ENCODE measurements at places on chromosomes 3 and 15.

DNA sequence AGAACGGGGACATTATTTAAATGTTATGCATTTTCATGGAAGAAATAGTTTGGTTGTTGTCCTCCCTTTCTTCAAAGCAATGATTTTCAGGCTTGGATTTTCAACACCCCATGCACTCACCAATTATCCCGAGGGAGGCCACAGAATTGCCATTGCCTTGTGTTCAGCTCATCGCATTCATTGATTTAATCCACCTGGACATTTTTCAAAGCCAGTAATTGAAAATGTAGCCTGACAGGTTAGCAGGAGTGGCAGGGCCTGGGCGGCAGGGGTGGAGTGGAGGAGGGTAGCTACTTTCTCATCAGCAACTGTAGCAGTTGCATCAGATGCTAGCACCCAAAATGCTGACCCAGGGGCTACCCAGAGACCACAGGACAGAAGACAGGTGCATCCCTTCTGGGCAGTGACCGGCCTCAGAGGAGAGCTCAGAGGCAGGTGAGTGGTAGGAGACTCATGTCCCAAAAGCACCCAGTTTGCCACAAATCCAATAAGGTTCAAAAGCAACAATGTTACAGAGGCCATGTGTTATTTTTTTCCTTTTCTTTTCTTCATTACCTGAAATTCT, 242.4 kb downstream of the CD47 start:
- DNase-seq: no peak

GRCh38 chr3:195147649-195148080, 123.3 kb downstream of the XXYLT1 start:
- peak; percentile 55 for DNase-seq

GRCh38 chr3:124631727-124632126, 98.5 kb upstream of the UMPS start:
- no peak for DNase-seq

- DNase-seq: no peak
These were observed 1.6 kb upstream of the SORD start for GRCh38 chr15:45021348-45021747.

DNA sequence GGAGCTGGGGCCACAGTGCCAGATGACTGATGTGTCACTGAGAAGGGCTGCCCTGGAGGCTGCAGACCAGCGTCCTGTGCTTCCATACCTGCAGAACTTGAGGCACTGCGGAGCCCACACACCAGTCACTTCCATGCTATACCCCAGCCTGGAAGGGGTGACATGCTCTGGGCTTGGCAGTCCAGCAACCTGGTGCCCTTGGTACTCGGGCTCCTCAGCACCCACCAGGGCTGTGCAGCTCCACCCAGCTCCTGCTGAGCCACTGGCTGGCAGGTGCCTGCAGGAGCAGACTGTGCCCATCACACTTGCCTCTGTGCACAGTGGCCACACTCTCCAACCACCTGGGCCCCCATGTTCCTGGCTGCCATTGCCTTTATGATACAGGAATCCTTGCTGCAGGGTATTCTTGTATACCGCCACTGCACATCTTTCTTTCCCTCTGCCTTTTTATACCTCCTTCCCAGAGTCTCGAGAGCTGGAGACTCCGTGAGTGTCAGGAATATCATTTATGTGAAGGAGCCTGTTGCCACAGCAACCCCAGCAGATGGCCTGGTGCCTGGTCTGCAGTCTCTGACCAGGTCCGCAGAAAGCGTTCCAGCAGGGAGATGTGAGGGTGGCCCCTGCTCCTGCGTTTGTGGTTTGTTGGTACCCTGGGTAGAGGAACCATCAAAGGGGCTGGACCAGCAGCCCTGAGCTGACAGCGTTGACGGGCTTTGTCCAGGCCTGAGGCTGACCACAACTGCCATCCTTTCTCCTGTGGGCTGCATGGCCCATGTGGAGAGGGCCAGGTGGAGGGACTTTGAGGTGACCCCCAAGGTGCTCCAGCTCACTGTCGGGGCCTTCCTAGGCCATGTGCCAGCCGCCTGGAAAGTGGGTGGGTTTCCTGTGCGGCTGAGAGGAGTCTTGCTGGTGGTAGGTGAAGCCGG, 93.4 kb upstream of the PLXNA1 start:
- no peak for DNase-seq

GRCh38 chr3:40720863-40721262, 196.1 kb downstream of the ZNF621 start:
- no peak for DNase-seq

GRCh38 chr15:23787346-23788105, 100.4 kb upstream of the NDN start:
- no peak for DNase-seq

GRCh38 chr3:52292247-52293065, 4.8 kb downstream of the GLYCTK start:
- DNase-seq: no peak

DNA sequence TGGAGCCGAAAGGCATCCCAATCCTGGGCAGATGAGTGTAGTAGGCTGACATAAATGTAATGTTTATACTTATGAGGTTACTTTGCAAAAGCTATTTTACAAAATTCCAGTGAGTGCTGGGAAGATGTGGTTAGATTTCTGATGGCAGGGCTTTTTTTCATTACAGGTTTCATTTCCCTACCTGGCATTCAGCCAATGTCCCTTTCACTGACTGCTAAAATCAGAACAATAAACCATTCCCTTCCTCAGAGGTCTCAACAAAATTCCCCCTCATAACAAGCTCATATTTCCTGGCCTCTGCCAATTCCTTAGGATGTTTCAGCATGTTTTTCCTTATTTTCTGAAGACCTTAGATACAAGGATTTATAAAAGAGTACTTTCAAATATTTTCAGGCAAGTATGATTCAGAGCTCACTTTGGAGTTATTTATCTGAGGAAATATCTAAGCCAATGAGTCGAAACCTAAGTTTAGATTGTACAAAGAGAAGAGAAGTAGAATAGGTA, 40.9 kb upstream of the CCDC80 start:
- DNase-seq: no peak

DNA sequence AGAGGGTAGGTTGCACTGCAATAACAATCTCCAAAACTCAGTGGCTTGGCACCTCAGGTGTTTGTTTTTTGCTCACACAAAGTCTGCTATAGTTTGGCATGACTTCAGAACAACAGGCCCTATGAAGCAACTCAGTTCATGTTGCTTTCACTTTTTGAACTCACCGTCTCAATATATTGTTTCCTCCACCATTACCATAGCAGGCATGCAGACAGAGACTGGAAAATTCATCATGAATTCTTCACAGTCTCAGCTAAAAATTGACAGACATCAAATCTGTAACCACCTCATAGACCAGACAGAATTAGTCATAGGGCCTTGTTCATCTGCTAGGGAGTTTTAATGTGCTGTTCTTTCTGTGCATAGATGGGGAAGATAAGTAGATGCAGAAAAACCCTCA, 161.4 kb upstream of the POU1F1 start:
- DNase-seq: peak; percentile 11

GRCh38 chr3:187274977-187275338, 16.6 kb downstream of the MASP1 start:
- no peak for DNase-seq

GRCh38 chr3:184532940-184533732, 28.4 kb upstream of the EPHB3 start:
- no peak for DNase-seq

DNA sequence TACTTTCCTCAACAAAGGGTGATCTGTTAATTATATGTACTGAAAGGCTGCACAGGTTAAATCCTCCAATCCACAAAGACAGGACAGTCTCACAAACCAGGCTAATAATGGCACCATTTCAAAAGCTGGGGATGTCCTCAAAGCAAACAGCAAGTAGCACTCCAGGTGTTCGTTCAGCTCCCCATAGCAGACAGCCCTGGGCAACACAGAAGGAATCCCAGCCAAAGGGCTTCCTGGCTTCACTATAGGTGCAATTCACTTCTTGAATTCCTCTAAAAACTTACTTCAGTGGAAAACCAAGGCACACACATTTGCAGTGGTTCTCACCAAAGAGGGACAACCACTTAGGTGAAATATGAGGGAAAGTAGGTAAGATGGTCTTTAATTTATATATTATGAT, 166.7 kb downstream of the CTNNB1 start:
- no peak for DNase-seq

GRCh38 chr3:193871220-193871485, 264.8 kb upstream of the HES1 start:
- DNase-seq: peak; percentile 27

GRCh38 chr3:60225848-60226247, 1025.4 kb downstream of the FHIT start:
- DNase-seq: no peak

GRCh38 chr3:17982211-17982880, 239.9 kb upstream of the TBC1D5 start:
- DNase-seq: no peak

DNA sequence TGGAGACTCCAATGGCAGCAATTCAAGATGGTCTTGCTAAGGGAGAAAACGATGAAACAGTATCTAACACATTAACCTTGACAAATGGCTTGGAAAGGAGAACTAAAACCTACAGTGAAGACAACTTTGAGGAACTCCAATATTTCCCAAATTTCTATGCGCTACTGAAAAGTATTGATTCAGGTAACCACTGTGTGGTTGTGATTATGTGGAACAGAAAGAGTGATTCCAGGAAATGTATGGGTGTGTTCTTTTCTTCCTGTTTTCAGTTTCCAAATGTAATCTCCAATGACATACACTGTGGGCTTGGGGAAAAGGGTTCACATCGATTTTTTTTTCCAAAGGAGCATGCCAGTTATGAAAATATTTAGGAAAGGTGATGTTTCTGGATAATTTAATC, 10.9 kb downstream of the SCG3 start:
- DNase-seq: no peak

DNA sequence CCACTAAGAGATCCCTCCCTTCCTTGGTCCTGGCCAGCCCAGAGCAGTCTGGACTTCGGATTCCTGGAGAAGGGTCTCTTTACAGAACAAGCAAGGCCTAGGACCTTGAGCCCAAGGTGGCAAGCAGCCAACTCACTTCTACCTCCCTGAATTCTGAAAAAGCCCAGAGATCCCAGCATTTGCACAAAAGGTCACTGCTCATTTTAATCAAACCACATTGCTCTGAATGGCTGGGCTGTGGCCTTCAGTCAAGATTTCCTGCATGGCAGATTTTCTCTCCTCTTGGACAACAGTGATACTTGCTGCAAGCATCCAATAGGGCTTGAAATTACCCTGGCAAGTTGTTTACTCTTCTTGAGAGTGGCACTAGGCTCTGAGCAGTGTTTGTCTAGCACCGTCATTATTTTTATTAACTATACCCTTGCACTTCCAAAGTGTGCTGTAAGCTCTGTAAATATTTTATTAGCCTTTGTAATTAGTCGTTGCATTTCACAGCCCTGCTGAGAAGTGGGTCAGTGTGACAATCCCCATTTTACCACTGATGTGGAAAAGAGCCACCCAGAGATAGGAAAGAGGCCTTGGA, 274.7 kb upstream of the CTNNB1 start:
- DNase-seq: peak; percentile 45

DNA sequence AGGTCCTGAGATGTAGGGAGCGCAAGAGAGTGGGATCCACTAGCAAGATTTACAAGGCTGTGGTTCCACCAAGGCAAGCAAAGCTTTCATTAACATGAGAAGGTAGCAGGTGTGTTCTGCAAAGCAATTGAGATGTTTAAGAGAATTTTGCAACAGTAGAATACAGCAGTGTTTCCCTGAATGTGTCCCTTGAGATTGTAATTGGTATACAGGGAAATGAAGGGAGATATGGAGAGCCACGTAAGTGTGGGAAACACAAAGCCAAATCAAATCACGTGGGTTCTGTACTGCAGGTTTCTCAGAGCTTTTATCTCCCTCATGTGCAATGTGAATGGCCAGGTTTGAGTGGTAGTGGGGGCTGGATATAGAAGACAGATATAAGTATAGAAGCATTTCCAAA, 67.3 kb downstream of the ATG7 start:
- DNase-seq: no peak

GRCh38 chr3:31268868-31269267, 263.9 kb upstream of the STT3B start:
- no peak for DNase-seq

- no peak for DNase-seq
These were observed 63.7 kb downstream of the ALCAM start for GRCh38 chr3:105430455-105430854.

DNA sequence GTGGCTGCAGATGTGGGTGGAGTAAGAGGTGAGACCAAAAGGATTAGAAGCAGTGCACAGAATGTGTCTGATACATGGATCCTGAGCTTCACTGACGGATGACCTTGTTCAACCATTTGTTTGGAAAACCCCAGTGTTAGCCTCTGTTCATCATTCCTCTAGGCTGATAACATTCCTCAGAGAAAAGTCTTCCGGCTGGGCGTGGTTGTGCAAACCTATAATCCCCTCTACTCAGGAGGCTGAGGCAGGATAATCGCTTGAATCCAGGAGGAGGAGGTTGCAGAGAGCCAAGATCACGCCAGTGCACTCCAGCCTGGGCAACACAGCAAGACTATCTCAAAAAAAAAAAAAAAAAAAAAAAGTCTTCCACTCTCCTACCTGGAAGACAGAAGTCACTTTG, 23.1 kb upstream of the CHD2 start:
- DNase-seq: no peak

GRCh38 chr15:60605879-60606307, 127.0 kb upstream of the ICE2 start:
- DNase-seq: no peak

DNA sequence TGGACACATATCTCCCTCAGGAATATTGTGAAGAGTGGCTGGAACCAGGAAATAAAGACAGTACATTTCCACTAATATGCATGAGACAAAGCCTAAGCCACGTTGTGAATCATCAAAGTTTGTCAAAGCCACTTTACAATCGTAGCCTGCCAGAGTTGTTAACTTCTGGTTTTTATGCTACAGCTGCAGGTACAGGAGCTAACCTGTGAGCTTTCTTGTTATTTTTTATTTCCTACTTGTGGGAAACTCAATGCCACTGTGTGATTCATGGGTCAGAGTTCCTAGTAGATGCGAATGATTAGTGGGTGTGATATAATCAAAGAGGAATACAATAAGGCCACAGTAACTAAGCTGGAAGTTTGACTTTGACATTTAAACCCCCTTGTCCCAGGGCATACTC, 44.4 kb upstream of the TEX9 start:
- DNase-seq: peak; percentile 23

DNA sequence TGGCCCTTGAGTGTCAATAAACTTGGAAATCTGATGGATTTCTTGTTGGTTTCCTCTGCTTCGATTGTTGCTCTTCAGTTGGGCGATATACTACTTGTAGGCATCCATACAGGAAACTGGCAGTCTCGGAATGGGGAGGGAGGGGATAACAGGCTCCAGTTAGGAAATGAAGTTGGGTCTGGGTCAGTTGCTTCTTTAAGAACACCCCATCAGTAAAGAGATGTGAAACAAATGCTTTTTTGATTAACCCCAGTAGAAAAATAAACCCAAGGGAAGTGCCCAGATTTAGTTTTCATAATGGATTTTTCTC, 681 bp downstream of the CHMP2B start:
- no peak for DNase-seq

DNA sequence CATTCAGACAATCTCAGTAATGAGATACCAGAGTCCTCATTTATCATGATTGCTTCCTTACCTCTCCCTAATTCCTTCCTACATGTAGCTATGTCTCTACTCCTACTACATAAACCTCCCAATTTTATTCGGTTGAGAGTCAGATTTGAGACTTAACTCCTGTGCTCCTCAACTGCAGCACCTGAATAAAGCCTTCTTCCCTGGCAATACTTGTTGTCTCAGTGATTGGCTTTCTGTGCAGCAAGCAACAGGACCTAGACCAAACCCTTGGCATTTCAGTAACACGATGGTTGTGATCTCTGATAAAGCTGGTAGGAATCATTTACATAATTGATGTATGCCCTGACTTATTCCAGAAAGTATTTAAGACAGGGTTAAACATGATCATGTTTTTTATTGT, 106.7 kb upstream of the NANOGP8 start:
- no peak for DNase-seq

GRCh38 chr3:41198046-41198445, 1.3 kb upstream of the CTNNB1 start:
- no peak for DNase-seq

Measured in small intestine (tissue), 16 donors.